ENCODE measurements at places on chromosomes 5 and 9. TPM values are rescaled to one million over a fixed set of nuclear protein-coding genes. Genes with fewer than 3 reads are reported as not detected.

Gene PCDHGA9
- 1.9 TPM for total RNA-seq

Gene FOXD4
- 0.07 TPM for total RNA-seq

Gene TMEM203
- 44.9 TPM for total RNA-seq

Gene FOXD4L4
- total RNA-seq, result not detected
